Stimulated activated CD8-positive, alpha-beta memory T cell treated with anti-CD3 and anti-CD28 coated beads, Interleukin-4, amount 100 ng/mL, for 4 hours (primary cell): ENCODE measurements at places on chromosomes 4 and X.

- DNase-seq: no peak
Measured at GRCh38 chr4:74376888-74377483, 12.0 kb downstream of the EREG start.

DNA sequence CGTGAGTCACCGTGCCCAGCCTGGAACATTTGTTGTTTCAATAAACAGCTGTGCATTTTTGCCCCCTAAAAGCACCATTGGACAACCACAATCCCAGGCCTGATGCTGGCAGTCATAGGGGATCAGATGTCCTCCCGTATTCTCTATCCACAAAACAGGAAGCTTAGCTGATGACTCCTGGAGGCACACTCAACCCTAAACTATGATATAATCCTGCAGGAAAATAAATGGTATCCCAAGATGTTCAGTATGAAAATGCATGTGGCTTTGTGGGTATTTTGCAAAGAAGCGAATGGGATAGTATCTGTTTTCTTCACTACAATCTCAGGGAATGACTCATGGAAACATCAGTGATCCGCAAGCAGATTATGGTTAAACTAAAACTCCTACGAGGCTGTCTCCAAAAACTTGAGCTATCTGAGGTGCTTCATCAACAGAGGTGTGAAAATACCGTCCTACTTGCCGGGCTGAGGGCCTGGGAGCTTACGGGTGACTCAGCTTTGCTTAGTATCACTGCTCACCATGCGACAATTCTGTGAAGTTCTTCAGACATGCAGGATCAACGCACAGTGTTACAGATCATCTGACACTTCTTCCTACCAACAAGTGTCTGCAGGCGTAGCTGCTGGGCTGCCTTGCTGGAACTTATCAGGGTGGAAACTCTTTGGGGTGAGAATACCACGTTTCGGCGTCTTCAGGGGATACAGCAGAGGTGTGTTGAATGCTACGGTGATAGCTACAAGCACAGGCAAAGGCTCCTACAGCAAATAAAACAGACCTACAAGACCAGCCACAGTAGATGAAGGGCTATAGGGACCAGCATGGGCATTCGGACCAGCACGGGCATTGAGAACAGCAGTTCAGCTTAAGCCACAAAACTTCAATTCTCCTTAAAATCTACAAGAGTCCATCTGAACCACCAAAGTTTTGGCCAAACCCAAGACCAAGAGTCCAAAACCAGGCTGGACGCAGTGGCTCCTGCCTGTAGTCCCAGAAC is 148.5 kb downstream of the DHRSX start:
- no peak for DNase-seq

- DNase-seq: no peak
Measured at GRCh38 chr4:14925471-14925870, 76.8 kb upstream of the CPEB2 start.

DNA sequence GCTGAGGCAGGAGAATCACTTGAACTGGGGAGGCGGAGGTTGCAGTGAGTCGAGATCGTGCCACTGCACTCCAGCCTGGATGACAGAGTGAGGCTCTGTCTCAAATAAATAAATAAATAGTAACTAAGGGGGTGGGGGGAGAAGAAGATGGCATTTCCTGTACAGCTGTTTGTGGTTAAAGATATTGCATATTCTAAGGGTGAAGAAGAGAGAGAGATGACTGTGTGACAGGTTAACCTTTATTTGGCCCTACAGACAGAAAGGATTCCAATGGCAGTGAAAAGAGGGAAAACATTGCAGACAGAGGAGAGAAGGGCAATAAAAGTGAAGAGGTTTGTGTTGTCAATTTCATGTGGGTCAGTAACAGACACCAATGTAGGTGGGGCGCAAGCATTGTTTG is 9.4 kb downstream of the TASL start:
- DNase-seq: no peak

GRCh38 chr4:177778623-177779022 is 336.4 kb upstream of the AGA start:
- DNase-seq: no peak

DNA sequence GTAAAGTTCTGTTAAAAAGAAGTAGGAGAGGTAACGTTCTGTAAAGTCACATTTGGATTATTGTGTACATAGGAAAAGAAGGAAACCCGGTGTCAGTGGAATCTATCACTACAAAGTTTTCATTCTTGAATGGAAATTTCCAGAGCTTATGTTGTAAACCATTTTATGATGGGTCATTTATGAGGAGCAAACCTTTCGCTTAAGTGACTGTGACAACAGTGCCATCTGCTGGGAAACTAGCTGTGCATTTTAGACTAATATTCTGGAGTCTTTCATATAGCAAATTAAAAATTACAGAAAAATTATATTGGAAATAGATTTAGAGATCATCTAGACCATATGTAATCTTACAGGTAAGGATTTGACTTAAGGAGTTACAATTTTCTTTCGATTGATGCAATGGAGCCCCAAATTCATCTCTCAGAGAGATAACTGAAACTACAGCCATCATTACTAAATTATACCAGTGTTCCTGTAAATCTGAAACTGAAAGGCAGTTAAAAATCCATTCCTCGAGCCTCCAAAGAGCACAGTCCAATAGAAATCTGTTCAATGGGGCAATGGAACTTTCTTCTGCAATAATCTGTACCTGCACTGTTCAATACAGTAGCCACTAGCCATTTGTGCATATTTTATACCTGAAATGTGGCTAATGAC is 26.9 kb downstream of the ASB9 start:
- peak; percentile 1 for DNase-seq

DNA sequence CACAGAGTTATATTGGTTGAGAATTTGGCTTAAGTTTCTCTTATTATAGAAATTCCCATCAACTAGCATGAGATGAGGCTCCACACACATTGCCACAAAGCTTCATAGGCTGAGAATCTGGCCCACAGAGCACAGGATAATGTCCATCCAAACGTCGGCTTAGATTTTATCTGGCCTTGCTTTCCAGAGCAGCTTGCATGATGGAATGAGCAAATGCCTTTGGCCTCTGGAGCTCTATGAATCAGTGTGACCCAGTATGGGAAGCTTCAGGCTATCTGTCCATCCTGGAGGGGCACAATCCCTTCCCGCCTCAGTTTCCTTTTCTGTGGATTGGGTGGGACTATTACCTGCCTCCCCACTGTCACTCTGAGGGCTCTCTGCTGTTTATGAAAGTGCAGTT is 131.5 kb upstream of the NDP start:
- DNase-seq: no peak

DNA sequence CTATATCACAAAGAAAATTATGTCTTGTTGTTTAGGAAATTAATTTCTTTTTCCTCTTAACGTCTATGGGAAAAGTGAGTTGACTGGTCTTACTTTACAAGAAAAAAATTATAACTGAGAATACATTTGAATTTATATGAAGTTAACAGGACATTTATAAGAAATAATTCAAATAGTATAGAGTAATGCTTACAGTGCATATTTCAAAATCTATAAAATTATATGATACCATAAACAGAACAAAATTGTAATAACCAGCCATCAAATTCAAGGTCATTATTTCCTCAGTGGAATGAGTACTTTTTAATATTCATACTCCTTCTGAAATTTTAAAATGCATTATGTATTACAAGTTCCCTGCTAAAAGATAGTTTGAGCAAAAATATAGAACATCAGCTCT is 884.5 kb downstream of the TECRL start:
- no peak for DNase-seq

GRCh38 chr4:87260477-87260876 is 40.1 kb upstream of the KLHL8 start:
- no peak for DNase-seq

- no peak for DNase-seq
Measured at GRCh38 chrX:51614353-51615012, 4.2 kb downstream of the CENPVL3 start.

DNA sequence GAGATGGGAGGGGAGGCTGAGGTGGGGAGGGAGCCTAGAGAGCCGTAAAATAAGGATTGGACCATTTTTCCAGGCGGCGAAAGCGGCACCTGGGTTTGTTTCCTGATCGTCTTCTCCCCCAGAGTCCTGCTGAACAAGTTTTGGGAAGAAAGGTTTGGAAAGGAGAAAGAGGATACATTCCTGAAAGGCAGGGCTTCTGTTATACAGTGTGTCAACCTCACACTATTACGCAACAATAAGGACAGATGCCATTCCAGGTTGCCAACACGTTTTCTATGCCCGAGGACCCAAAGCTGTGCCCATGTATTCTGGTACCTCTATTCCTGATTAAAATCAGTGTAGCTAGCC is 658 bp downstream of the SCOC start:
- DNase-seq: no peak

DNA sequence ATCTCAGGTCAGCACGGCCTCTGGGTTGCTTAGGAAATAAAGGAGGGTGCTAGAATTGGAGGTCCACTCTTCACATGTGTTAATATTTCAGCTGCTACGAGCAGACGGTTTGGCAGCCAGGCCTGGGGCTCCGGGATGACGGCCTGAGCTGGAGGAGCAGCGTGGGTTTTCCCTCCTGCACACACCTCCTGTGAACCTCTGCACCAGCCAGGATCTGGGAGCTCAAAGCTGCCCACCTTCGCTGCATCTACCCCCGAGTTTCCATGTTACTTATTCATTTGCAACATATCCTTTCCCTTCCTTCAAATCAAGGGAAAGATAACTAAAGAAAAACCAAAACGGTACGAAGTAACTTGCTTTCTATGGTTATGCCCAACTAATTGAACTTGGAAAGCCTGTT is 13.6 kb downstream of the STOX2 start:
- DNase-seq: no peak

- no peak for DNase-seq
Measured at GRCh38 chr4:156581282-156582063, 390.1 kb downstream of the PDGFC start.

- no peak for DNase-seq
Measured at GRCh38 chr4:105633241-105633640, 75.2 kb downstream of the INTS12 start.

DNA sequence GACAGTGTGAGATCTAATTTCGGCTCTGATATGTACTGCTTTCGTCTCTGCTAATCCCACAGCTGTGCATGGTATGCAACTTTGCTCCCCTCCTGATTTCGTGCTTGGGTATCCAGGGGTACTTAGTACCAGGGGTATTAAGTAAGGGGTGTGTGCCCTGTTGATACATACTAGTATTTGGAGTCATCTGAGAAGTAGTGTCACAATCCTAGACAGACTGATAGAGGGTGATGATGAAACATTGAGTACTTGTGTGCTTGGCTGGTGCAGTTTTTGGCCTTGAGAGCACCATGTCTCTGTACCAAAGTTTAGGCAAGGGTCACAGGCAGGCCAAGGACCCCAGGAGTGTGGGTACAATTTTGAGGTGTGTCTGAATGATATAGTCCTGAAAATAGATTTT is 10.9 kb downstream of the GPAT3 start:
- no peak for DNase-seq

DNA sequence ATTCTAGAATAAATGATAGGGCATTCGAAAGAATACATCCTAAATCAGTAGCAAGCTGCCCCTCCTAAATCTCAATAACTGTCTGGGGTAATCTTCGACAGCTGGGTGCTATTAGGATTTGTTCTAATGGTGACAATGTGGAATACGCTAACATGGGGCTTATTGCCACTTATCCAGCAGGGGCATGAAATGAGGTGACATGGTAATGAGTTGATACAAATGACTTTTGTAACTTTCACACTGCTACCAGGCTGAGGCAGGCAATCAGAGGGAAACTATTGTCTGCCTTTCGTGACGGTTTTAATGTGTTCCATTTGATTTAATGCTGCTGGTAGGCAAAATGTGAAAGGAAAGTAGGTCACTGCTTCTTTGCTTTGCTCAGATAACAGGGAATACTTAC is 1047.4 kb upstream of the PABPC4L start:
- no peak for DNase-seq

DNA sequence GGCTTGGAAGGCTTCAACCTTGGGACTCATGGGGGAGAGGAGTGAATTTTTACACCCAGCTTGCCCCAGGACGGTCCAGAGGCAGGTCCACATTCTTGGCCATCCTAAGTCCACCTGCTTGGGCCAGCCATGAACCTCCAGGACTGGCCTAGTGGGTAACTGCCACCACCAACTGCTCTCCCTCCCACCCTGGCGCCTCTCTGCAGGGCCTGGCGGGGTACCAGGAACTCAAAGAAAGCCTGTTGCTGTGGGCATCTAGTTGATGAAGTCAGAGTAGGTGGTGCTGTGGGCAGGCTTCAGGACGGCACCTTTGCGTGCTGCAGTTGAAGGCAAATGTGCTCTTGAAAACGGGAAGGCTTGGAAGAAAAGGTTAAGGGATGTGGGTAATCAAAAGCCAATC is 12.0 kb downstream of the BCOR start:
- DNase-seq: no peak

- DNase-seq: no peak
Measured at GRCh38 chrX:55697381-55697780, 20.2 kb upstream of the RRAGB start.

DNA sequence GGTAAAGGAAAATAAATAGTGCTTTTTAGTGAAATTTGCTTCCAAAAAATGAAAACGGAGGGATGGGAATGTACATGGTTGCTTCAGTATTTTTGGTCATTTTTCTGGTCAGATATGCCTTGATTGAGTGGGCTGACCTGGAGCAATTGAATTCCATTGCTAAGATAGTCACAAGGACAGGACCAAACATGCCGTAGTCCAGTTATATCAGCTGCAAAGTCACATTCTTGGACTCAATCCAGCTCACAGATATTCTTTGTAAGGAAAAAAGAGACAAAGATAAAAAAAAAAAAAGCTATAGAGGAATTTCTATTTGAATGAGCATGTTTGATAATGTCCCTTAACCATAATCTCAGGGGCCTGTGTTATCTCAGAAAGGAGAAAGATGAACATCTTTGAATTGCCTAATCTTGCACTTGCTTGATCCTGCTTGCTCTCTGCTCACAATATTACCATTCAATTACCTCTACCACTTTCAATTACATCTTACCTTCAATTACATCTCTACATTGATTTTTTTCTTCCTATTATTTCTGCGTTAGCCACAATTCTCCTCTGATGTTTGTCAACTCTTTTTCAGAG is 75.4 kb upstream of the PACRGL start:
- no peak for DNase-seq

GRCh38 chr4:88674565-88674964 is 23.1 kb downstream of the NAP1L5 start:
- no peak for DNase-seq

DNA sequence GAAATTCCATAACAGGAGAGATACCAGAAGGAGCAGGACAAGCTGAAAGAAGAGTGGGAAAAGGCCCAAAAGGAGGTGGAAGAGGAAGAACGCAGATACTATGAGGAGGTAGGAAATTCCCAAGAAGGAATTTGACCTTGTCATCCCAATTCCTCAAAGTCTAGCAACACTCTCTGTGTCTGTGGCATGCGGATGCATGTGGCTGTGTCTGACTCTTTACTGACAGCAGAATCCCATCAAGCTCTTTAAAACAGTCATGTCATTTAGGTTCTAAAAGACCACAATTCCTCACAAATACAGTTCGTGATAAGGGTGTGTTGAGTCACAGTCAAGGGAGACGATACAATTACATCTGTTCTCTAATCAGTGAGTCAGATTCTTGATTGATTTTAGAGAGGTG is 68.5 kb downstream of the PHOX2B start:
- no peak for DNase-seq

DNA sequence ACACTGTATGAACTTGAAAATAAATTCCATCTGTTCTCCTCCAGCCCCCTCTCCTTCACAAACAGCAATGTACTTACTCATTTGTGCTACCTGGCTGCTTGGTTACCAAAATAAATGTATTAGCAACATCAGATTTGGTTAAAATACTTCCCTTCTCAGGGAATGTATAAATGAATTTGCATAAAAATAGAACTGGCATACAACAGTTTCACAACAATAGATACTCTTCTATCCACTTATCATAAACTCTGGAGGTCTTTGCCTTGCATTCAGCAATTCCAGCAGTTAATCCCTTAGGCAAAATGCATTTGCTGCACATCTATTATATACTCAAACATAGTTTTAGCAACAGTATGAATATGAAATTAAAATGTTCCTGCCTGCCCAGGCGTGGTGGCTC is 658.2 kb downstream of the CENPC start:
- no peak for DNase-seq
